NCI-H2107 (cell line): ENCODE measurements at places on chromosomes 6 and 20.

- no peak for DNase-seq
Measured at GRCh38 chr20:50968289-50968688, 9.7 kb downstream of the MOCS3 start.

GRCh38 chr6:42864602-42865001, 14.8 kb upstream of the RPL7L1 start:
- DNase-seq = no peak

DNA sequence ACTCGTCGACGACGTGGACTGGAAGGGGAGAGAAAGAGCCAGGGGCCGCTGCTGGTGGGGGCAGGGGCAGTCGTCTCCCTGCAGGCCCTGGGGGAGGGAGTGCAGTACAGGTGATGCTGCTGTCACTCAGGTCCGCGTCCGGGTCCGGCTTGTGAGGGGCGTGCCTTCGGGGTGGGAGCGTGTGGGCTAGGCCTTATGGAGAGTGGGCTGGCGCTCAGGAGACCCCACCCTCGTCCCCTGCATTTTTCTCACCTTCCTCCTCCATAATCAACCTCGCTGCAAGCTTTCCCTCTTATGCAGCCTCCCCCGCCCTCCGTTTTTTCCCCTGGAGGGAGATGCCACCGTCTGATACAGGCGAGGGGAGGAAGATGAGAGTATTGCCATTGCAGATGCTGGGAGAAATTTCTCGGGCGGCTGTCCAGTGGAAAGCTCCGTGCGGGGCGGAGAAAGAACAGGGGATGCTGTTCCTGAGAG, 632 bp downstream of the PCMT1 start:
- DNase-seq = no peak

GRCh38 chr20:33847006-33847405, 35.9 kb downstream of the CHMP4B start:
- no peak for DNase-seq

DNA sequence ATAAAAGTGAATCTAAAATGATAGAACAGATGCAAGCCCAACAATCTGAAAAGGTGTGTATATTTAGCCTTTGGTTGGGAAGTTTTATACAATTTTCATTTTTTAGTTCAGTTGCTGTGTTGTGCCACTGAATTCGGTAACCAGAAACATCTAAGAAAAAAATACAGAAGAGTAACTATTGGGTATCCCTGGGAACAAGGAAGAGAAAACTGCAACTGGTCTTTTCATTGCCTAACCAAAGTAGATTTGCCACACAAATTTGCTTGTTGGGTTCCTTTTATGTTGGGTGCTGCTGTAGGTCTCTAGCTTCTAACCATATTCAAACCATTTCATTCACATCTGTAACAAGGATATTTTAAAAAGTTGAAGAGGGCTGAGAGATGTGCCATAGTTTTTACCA, 2.8 kb upstream of the TMEM30A start:
- no peak for DNase-seq

DNA sequence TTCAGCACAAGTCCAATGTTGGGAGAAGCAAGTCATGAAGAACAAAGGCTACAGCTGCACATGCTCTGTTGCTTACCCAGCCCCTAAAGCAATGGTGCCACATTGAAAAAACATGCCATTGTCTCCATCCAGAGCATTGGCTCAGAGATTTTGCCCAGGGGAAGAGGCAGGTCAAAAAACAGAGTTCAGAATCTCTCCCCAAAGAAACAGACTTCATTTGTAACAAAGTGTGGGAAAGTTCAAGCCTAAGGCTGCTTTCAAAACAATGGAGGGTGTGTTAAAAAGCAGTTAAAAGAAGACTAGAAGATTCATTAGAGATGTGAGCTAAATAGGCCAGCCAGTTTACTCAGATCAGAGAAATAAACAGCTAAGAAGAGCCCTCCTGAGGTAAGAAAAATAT, 63.6 kb downstream of the DZANK1 start:
- no peak for DNase-seq

GRCh38 chr6:20947977-20948376, 413.7 kb downstream of the CDKAL1 start:
- DNase-seq = no peak

DNA sequence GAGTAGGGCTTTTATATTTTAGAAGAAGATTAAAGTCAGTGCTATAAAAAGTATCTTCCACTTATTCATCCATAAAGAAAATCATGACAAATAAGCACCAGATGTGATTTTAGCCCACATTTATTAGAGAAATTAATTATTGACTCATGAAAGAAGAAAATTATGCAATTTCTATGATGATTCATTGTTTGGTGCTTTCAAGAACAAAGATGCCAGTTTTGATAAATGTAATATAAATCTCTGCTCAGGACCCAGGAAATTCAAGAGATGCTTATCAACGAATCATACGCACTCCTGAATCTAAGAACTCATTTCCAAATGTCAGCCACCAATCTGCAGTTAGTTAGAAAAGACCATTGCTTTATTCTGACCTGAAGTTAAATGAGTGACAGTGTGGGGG, 211.4 kb downstream of the ARHGAP18 start:
- no peak for DNase-seq

DNA sequence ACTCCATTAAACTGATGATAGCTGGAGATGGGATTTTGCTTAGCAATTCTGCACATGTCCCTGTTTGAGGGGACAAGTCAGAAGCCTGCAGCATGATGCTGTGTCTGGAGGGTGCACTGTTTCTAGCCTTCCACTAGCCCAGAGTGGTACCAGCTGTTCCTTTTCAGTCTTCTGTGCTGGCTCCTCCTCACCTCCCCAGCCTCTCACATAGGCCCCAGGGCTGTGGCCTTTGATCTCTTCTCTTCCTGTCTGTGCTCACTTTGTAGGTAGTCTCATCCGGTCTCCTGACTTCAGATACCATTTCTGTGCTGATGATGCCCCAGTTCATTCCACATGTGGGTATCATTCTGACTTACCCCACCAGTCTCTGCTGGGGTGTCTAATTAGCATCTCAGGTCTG, 126.3 kb downstream of the HIVEP1 start:
- DNase-seq = no peak

GRCh38 chr6:20669571-20670314, 135.5 kb downstream of the CDKAL1 start:
- DNase-seq = no peak

DNA sequence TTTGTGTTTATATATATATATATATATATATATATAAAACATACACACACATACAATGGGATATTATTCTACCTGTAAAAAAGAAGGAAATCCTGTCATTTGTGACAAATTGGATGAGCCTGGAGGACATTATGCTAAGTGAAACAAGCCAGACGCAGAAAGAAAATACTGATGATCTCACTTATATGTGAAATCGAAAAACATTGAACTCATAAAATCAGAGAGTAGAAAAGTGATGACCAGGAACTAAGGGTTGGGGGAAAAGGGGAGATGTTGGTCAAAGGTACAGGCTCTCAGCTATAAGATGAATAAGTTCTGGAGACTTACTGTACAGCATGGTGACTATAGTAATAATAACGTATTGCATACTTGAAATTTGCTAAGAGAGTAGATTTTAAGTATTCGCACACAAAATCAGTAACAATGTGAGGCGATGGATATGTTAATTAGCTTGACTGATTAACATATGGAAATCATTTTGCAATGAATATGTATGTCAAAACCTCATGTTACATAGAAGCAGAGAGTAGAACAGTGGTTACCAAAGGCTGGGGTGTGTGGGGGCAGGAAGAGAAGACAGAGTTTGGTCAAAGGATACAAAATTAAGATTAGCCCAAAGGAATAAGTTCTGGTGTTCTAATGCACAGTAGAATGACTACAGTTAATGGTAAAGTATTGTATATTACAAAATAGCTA, 92.3 kb upstream of the PHACTR1 start:
- DNase-seq = no peak

DNA sequence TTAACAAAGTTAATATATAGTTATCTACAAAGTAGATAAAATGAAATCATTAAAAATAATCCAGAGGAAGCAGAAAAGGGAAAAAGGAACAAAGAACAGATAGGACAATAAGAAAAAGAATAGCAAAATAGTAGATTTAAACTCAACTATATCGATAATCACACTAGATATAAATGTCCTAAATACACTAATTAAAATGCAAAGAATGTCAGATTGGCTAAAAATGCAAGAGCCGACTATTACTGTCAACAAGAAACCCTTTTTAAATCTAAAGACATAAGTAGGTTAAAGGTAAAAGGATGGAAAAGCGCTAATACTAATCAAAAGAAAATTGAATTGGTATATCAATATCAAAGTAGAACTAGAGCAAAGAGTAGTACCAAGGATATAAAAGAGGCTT, 164.8 kb upstream of the AKAP12 start:
- DNase-seq = no peak

GRCh38 chr6:160071805-160072690, 49.6 kb upstream of the SLC22A1 start:
- no peak for DNase-seq

- DNase-seq = no peak
Measured at GRCh38 chr6:113432521-113433334, 424.4 kb upstream of the MARCKS start.

GRCh38 chr6:51542475-51542874, 544.9 kb downstream of the PKHD1 start:
- no peak for DNase-seq

- DNase-seq = no peak
Measured at GRCh38 chr20:44414346-44414714, 58.8 kb downstream of the HNF4A start.

DNA sequence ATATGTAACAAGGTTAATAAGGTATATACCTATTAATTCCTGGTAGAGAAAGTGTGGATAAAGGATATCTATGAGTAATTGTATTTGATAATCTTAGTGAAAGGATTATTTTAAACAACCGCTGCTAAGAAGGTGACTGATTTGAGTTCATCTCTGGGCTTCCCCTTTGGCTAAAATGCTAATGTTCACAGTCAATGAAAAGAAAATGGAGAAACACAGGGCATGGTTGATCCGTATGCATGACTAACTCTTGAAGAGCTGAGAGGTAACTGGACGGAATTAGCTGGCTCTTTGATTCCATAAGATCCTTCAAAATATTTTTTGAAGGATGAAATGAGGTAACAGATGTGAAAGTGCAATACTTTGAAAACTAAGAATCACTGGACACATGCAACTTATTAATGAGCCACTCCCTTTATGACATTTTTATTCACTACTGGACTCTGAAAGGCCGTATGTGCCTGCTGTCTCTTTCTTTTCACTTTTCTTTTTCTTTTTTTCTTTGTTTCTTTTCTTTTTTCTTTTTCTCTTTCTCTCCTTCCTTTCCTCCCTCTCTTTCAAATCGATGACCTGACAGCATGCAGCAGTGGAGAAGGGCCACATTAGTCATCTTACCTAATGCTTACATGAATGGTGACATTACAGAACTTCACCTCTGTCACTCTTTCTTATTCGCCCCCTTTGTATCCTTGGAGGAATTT, 464.6 kb downstream of the CDKAL1 start:
- no peak for DNase-seq

DNA sequence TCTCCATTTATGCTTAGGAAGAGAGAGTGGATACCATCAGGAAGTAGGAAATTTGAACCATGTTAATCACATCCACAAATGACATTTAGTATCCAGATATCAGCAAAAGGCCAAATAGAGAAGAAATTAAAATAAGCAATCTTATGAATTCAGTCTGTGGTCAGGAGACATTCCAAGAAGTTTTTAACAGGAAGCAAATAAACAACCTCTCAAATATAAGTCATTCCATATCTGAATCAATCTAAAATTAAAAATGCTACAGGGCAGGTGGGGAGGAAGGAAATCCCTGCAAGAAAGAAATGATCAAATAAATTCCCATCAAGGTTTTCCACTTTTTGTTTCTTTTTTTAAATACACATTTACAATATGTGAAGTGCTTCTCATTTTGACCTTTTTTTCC, 520.6 kb downstream of the LMBRD1 start:
- DNase-seq = no peak

DNA sequence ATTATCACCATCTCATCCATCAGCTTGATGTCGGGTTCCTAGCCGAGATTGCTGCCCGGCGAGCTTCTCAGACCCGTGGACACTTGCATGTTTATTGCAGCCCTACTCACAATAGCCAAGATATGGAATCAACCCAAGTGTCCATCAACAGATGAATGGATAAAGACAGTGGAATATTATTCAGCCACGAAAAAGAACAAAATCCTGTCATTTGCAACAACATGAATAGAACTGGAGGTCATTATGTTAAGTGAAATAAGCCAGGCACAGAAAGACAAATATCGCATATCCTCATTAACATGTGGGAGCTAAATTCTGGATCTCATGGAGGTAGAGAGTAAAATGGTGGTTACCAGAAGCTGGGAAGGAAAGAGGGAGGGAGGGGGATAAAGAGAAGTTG, 49.1 kb upstream of the SLC2A12 start:
- no peak for DNase-seq
